ENCODE measurements at places on chromosomes 11 and 22.

- DNase-seq, result no peak
These were observed 15.1 kb downstream of the TBX1 start for GRCh38 chr22:19775496-19776325.

DNA sequence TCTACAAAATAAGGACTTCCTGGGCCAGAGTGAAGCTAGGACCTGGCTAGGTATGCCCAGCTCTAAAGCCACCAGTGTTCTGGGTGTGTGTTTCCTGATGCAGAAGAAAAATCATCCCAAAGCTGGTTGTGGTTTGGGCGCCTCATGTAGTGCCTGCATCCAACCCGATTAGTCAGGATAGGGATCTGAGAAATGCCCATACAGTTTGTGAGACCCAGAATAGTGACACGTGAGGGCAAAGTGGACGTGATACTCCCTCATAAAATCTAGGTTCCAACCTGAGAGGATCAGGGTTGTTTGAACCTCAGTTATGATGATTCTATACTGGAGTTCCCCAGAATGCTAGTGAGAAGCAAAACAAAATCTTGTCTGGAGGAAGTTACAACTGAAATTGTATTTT, 238.4 kb downstream of the TBC1D22A start:
- DNase-seq, result no peak

DNA sequence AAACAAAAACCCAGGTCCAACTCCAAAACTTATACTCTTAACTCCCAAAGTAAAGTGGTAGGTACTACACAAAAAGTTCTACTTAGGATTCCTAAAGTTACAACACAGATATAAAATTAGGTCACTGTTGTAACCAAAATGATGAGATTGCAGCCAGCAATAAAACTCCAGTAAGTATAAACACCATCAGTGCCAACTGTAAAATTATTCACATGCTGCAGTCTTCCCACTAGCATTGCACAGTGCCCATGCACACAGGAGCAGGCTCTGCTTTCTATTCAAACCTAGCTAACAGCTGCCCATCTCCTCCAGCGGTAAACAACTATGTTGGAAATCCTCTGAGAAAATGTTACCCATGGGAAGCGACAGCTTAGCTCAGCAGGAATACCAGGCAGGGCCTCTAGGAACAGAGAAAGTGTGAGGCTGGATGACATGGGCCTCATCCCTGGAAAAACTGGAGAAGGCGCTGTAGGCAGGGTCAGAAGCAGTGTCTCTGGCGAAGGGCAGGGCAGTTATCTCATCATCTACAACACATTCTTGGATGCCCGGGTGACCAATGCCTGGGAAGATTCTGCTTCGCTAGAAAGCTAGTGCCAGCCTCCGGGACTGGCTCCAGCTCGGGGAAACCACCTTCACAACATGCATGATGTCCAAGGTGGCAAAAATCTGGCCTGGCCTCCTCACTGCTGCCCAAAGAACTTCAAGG, 9.1 kb downstream of the CPT1A start:
- no peak for DNase-seq

GRCh38 chr11:132844956-132845696, 687.2 kb downstream of the OPCML start:
- peak; percentile 49 for DNase-seq

DNA sequence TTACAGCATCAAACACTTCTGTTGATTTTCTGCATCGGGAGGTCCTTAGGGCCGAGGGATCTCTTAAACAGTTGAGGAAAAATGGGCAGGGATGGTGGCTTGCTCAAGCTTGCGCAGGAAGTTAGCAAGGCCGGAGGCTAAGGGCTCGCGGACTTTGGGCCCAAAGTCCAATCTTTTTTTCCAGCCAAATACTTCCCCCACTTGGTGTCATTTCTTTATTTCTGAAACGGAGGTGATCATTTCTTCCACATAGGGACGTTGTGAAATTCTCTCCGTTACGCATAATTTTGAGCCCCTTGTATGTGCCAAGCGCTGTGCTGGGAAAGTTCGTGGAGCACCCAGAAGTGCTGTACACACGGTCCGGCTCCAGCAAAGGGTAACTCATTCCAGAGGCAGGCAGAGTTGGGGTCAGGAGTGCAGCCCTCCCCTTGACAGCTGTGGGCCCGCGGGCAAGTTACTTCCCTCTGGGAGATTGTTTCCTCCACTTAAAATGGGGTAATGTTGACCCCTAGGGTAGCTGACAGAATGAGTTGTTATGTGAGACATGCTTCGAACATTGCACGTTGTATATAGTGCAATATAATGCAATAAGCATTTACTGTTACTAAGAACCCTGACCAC, 809 bp downstream of the MIEF1 start:
- DNase-seq, result no peak

DNA sequence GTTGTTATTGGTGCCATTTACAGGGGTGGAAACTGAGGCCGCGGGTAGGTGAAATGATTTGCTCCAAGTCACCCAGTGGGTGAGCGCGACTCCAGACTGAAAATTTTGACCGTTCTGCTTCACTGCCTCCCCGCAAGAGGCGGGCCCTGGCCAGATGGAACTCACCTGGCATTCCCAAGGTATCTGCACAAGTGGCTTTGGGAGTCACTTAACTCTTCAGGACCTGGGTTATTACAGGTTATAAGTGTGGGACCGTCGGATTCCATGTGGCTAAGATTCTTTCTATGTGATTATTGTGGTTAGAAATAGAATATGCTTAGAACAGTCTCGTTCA, 598 bp downstream of the CABIN1 start:
- no peak for DNase-seq

DNA sequence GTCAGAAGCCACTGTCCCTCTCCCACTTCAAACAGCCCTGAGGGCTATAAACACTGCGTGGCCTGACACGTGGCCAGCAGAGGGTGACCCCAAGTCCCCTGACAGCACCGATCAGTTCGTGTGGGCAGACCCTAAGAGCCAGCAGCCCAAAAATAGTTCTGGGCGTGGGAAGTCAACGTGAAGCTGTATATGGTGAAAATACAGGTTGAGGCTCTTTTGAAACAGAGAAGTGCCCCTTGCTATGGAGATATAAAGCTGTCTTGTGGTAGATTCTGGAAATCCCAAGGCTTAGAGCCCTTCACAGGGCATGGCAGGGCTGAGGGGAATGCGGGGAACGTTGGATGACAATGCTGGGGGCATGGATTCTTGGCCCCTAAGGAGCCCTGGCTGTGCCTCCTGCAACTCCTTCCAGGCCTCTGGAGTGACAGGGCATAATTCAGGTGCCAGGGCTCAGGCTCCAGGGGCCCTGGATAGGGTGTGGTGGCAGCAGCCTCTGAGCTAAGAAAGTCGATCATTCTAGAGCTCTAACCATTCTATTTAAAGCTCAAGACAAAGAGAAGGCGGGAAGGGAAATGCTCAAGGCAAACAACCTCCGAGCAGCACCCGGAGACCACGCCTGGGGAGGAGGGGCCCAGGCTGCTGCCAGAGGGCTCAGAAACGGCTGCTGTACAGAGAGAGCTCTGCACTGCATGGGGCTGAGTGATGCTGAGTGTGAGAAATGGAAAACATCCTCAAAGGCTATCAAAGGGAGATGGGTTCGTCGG, 60.4 kb upstream of the CD5 start:
- no peak for DNase-seq

DNA sequence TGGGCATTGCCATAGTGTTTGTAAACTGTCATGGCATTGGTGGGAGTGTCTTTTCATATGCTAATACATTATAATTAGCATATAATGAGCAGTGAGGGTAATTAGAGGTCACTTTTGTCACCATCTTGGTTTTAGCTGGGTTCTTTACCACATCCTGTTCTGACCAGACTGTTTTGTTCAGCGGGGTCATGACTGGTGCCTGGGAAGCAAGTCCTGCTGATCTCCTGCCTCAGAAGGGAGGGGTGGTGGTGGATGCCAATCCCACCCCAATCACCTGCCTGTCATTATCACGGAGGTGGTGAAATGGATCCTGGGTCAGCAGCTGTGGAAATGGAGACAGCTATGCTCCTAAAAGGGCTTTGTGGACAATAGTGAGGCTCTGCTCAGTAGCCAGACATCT, 31.2 kb downstream of the IL18 start:
- DNase-seq, result no peak

GRCh38 chr11:112694813-112695212, 266.4 kb upstream of the NCAM1 start:
- no peak for DNase-seq

DNA sequence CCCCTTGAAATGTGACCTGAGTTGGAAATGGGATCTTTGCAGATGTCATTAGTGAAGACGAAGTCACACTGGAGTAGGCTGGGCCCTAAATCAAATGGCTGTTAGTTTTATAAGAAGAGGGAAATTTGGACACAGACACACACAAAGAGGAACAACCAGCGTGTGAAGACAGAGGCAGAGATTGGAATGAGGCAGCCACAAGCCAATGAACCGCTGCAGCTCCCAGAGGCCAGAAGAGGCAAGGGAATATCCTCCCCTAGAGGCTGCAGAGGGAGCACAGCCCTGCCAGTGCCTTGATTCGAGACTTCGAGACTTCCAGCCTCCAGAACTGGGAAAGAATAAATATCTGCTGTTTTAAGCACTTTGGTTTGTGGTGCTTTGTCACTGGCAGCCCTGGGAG, 484.5 kb downstream of the MN1 start:
- no peak for DNase-seq

DNA sequence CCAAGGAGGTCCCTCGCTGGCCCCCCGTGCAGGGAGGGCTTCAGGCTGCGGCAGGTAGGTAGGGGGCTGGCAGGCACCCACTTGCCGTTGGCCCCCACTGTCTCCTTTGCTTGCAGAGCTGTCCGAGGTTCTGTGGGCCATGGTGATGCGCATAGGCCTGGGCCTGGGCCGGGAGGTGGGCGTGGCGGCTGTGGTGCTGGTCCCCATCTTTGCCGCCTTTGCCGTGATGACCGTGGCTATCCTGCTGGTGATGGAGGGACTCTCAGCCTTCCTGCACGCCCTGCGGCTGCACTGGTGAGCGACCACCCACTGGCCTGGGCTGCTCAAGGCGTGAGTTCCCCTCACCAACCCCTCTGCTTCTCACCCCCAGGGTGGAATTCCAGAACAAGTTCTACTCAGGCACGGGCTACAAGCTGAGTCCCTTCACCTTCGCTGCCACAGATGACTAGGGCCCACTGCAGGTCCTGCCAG, 11.6 kb downstream of the TCIRG1 start:
- no peak for DNase-seq

DNA sequence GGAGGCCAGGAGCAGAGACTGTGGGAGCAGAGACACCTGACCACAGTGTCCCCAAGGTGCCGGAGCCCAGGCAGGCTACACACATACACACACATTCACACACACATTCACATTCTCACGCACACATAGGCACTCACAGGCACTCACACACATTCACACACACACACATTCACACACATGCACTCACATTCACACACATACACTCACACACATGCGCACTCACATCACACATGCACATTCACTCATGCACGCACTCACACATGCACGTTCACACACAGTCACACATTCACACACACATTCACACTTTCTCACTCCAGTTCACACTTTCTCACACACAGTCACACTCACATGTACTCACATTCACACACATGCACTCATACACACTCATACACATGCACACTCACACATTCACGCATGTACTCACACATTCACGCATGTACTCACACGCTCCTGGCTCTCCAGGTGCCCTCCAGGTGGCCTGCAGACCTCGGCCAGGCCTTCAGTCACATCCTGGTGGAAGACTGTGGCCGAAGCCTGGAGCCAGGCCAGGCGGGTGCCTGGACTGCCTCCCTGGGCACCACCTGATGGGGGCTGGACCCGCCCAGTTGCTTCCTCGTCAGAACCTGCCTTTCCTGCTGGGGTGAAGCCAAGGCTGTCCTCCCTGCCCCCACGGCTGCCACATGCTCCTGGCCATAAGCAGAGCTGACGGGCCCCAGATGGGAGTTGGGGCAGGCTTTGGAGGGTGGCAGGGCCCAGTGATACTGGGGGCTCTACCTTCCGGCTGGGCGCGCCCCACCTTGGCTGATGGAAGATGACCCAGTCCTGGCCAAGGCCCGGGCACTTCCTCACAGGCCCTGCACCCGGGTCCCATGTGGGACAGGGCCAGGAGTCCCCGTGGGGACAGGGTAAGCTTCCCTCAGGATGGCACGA, 89.5 kb downstream of the WNT7B start:
- DNase-seq, result no peak

DNA sequence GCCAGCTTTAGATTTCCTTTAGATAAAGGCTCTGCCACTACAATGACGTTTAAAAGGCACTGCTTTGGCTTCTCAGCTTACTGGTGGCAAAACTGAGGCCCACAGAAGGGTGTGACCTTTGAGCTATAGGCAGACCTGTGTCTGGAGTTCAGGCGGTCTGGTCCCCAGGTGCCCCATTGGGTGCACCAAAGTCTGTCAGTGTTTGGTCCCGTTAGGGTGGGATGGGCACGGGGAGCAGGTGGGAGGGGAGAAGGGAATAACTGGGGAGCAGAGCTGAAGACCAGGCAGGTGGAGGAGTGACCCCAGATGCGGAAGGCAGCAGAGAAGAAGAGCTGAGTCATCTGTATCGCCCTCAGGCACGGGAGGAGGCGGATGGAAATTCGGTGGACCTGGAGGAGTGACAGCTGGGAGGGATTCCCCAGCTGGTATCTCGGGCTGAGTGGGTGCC, 45.3 kb upstream of the GCAT start:
- no peak for DNase-seq

DNA sequence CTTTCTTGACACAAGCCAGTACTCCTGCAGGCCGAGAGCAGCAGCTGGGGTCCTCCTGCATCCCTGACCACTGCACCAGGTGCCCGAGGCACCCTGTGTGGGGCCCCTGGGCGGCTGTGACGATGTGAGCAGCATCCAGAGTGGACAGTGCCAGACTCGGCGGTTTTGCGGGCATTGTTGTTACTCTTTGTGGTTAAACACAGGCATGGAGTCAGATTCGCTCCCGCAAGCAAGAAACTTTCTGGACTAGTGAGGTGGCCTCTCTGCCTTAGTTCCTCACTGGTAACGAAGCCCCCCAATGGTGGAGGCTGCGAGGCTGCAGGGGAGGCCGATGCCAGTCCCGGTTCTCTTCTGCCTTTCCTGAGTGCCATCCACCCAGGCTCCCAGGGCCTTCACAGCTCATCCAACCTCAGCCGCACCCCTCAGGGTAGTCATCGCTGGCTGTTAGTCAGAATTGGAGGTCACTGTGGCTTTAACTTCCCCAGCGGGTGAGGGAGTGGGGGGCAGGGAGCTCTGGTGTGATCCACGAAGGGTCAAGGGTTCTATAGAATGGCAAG, 3.7 kb upstream of the CLDN5 start:
- DNase-seq, result no peak

DNA sequence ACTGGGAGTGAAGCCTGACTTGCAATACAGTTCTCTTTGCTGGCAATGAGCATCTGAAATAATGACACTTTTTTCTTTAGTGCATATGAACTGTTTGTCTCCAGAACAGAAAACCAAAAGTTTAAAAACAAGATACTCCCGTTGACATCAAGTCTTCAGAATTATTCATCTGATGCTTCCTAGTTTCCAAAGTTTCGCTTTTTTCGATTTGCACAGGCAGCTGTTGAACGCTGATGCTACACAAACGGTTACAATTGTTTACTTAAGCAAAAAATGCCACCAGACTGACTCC, 612 bp upstream of the BIRC2 start:
- no peak for DNase-seq

GRCh38 chr11:15912825-15913224, 443.5 kb downstream of the SOX6 start:
- no peak for DNase-seq

GRCh38 chr11:84634309-84634708, 992.8 kb downstream of the DLG2 start:
- DNase-seq, result no peak

- DNase-seq, result peak; percentile 40
These were observed 26.8 kb downstream of the CLDN25 start for GRCh38 chr11:113806406-113806805.
